Left cardiac atrium (tissue), 4 donors: ENCODE measurements at places on chromosomes 6 and 20. TPM values are rescaled to one million over a fixed set of nuclear protein-coding genes. Genes with fewer than 3 reads are reported as not detected.

DNA sequence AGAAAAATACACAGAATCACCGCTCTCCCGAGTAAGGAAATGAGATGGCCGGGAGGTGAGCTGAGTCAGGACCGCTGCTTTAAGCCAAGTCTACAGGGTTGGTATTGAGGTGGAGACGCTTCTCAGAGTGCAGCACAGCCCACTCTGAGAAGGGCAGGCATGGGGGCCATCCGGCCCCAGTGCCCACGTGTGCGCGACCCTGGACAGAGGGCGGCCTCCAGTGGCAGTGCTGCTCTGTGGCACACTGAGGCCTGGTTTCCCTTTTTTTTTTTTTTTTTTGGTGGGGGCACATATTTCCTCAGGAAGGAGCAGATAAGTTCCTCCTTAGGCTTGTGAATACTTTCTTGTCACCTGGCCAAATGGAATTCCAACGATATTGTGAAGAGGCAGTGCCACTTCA, 88.8 kb downstream of the FOXC1 start:
- no peak for DNase-seq

- no peak for DNase-seq
These were observed 159.4 kb downstream of the FAXC start for GRCh38 chr6:99189823-99190721.

DNA sequence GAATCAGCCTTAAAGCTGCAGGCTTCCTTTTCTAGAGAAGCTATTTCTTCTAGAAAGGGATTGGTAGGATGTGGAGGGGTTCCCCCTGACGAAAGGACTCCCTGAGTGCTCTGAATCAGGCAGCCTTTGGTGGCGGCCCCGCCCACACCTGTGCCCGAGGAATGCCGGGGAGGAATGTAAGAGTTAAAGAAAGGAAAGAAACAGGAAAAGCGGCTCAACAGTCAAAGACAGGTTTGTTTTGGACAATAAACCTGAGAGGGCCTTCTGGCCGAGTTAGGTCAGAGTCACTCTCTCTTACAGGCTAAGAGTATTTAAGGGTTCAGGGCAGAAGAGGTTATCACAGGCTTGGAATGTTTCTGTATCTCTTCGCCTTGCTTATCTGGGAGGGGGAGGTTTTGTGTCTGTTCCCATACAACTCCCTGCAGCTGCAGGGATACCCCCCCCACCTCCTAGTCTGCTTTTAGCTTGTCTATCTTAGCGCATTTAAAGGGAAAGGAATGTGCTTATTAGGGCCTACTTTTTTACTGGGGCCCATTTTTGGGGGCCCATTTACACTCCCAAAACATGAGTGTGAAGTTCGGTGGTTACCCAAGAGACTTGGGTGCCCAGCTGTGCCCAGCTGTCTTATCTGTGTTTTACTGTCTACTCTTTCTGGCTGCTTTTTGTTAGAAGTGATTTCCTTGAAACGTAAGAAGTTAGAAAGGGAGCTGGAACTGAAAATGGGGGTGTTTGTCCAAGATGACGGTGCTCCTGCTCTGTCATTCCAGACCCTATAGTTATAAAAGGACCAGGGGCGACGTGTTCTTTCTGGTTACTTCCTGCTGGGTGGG, 32.8 kb downstream of the DYNLT1 start:
- no peak for DNase-seq

DNA sequence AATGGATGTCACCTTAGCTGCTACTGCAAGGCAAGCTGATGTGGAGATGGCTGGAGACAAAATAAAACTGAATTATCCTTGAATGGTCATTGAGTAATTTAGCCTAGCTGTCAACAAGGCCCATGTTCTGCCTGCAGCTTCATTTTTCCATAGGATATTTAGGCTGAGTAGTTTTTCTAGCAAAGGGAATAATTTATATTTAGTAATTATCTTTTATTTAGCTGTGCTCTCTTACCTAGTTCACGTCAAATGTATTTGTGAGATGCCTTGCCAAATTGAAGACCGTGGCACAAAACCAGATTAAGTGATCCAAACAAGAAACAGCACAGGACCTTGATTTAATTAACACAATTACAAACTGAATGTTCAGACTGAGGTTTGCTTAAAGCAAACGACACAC, 77.4 kb upstream of the CEP162 start:
- no peak for DNase-seq

DNA sequence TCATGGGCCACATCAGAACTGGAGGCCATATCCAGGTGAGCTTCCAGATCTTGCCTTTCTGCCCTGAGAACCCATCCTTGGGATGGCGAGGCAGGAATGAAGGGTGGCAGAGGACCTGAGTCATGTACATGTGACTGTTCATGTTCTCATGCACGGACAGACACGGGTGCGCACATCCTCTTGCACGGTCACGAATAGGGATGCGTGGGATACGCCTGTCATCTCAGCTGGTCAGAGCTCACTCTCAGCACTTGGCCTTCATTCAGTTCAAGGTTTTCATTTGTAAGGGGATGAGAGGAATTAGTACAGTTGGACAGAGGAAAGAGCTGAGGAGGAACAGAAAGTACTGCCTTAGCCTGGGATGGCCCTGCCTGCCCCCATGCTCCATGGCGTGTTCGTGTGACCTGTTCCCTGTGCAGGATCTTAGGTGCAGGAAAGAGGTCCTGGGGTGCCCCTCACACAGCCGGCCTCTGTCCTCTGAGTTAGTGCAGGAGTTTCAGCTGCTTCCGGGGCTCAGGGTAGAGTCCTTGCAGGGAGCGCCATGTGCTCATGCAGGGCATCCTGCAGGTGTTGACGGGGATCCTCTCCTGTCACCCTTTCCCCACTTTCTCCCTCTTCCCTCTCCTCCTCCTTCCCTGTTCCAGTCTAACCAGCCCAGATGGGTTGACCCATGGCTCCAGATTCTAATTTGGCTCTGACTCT, 173.4 kb downstream of the DTNBP1 start:
- no peak for DNase-seq

GRCh38 chr20:51383891-51384510, 158.5 kb downstream of the NFATC2 start:
- no peak for DNase-seq

DNA sequence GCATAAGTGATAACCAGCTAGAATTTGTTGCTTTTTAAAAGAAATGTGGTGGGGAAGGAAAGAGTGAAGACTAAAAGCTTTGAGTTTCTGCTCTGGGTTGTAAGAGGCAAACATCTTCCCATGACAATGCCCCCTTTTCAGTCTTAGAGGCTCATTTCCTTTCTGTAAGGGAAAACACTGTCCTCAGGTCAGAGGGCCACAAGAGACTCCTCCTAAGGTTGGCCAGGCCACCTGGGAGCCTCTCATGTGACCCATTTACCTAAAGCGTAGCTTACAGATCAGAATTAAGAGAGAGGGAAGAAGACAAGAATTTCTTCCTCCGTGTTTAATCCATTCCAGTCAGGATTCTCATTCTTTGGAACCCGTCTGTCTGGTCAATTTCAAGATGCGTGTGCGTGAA, 220.4 kb upstream of the HEY2 start:
- DNase-seq: no peak

DNA sequence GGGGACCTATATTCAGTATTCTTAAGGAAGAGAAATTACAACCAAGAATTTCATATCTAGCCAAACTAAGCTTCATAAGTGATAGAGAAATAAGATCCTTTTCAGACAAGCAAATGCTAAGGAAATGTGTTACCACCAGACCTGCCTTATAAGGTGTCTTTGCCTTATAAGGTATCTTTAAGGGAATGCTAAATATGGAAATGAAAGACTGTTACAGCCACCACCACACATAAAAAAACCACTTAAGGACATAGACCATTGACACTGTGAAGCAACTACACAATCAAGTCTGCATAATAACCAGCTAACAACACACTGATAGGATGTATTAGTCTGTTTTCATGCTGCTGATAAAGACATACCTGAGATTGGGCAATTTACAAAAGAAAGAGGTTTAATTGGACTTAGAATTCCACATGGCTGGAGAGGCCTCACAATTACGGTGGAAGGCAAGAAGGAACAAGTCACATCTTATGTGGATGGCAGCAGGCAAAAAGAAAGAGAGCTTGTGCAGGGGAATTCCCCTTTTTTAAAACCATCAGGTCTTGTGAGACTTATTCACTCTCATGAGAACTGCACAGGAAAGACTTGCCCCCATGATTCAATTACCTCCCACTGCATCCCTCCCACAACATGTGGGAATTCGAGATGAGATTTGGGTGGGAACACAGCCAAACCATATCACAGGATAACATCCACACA, 119.2 kb upstream of the LAMA2 start:
- DNase-seq: no peak

DNA sequence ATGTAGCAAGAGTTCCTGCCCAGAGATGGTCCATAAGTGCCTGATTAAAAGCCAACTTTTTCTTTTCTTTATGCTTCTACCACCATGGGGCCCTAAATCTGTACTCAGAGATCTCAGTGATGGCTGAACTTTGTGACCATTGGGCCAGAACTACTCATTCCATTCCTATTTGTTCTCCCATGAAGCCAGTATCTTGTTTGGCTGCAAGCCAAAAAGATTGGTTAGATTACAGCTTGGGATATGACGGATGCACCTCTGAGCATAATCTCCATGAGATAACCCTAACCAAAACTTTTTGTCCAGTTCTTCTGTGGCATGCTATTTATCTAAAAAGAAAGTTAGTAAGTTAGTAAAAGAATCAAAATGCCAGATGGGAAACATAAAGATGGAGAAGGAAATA, 72.2 kb downstream of the PLCB4 start:
- DNase-seq: no peak

DNA sequence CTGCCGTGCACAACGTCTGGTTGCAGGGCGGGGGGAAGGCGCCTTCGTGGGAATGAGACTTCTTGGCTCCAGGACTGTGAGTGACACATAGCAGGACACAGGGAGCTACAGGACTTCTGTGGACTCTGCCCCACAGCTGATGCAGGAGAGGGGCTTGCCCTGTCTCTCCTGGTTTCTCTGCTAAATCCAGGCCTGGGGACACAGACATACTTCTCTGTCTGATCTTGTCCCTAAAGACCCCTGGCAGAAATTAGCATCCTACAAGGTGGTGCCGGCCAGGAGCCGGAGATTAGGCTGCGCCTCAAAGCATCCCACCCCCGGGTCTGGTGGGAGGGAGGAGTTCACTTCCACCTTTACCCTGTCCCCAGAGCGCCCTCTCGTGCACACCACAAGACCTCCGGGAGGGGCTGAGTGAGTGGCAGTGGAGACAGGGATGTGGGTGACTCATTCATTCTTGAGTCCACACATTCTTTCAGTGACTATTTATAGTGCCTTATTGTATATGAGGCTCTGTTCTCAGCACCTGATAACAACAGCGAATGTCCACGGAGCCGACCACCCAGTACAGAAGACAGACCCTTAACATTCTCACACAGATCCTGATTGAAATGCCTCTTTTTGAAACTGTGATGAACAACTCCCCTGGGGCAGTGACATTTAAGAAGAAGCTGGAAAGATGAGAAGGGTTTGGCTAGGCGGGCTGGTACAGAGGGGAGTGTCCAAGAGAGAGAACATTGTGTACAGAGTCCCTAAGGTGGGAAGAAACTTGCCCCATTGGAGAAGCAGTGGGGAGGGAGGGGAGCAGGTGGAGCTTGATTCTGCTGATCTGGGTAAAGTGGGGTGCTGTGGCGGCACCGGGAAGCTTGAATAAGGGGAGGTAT, 39.0 kb downstream of the GMPR start:
- peak; percentile 79 for DNase-seq

DNA sequence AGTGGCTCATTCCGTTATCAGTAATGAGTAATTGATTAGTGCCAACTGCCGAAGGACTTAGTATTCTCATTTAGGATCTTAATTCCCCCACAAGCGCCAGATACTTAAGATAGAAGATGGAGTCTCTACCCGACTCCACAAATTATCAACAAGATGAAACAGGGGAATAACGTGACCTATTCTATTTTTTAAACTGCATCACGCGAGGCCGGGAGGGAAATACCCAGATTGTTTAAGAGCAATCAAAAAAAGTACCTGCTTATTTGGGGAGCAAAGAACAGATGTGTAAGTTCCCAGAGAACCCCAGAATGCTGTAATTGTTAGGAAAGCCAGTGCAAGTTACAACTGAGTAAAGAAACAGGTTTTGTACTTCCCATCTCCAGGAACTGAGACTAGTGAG, 1.1 kb upstream of the MAP3K5 start:
- DNase-seq: no peak

DNA sequence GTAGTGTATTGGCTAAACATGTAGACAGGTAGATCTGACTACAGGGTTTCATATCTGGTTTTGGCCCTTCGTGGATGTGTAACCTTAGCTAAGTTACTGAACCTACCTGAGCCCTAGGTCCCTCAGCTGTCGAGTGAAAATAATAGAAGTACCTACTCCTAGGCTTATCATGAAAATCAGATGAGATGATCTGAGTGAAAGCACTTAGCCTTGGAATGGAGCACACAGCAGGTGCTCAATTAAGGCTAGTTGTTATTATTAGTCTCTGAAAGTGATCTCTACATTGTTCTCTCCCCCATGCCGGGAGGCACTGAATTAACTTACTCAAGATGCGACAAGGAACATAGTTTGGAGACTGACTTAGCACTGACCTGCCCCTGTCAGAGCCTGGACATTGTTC, 174.7 kb upstream of the ZNF217 start:
- no peak for DNase-seq

DNA sequence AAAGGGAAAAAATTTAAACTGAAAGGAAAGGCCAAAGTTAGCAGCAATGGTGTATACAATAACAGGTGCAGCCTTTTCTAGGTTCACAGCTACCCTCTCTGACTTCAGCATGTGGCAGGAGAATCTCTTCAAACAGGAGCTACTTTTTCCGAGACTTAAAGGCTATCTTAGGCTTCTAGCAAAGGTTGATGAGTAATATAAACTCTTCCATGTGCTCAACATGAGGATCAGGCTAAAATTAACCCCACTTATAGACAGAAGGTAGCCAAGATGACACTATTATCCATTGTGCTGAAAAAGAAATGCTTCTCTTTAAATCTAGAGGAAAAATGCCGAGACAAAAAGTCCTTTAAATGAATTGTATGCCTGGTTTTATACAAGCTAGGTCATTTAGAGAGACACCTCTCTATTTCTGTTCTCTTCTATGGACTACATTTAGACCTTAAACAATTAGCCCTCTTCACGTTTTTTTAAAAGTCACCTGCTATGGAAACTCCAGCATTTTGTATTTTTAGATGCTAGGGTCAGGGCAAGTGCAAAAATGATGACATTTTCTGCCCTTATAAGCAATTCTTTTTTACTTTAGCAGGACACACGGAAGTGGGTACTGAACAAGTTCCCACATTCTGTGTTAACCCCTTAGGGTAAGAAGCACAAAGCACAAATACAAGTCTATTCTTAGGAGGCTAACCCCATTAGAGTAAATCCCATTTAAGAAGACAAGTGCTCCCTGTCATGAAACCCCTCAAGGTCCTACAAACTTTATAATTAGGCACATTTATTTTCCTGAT, 216.8 kb upstream of the CITED2 start:
- no peak for DNase-seq

Gene GRIK2
- 12.6 TPM for total RNA-seq

Gene IL17A
- total RNA-seq: not detected

Gene PTGIS
- total RNA-seq: 45.2 TPM

Gene PRSS35
- total RNA-seq: 0.94 TPM

Gene IPCEF1
- 0.99 TPM for total RNA-seq

Gene RSPH9
- 0.21 TPM for total RNA-seq

Gene CST5
- not detected for total RNA-seq
